ENCODE measurements at places on chromosomes 11 and 22.
A peak's percentile ranks its signal among the peaks of the same experiment; 100 is the strongest.

DNA sequence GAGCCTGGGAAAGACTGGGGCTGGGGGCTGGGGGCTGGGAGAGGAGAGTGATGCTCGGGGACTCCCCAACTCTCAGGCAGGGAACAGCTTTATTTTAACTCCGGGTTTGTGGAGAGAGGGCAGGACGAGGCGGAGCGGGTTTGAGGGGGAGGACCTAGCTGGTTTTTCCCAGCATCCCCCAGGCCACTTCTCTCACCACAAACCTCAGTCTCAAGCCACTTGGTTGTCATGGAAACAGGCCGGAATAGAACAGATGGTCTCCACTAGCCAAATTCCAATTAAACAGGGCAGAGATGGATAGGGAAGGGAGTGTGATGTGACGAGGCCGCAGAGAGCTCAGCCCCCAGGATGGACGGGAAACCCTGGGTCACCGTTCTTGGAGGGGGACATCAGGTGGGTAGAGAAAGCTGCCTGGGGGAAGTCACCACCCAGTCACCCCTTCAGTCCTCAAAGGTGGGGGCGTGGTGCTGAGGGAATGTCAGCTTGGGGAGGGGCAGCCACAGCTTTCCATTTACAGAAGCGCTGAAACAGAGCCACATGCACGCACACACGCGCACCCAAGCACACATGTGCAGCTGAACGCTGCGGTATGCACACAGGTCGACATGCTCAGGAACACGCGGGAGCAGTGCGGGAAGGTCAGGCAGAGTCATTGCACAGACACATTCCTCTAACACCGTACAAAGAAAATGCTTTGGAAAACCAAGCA, 19.2 kb downstream of the NECTIN1 start:
- peak; percentile 66 for DNase-seq

DNA sequence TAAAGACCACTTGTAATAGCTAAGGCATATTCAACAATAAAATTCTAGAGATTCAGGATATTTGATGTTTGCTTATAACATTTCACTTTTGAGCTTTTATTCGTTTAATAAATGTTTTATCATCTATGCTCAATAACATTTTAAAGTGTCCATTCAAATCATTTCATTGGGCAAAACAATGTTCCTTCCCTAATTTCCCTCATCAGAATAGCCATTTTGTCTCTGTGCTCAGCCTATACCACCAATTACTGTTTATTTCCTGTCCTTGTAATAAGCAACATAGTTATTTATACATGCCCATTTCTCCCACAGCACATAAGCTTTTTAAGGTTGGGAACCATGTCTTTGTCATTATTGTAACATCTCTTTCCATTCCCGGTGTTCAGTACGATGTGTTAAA, 1.3 kb upstream of the SC5D start:
- no peak for DNase-seq

- no peak for DNase-seq
Measured at GRCh38 chr11:116352881-116353280, 419.9 kb downstream of the BUD13 start.

- DNase-seq: no peak
Measured at GRCh38 chr11:102114032-102114431, 3.8 kb downstream of the YAP1 start.

GRCh38 chr11:117444711-117445658, 117.3 kb downstream of the CEP164 start:
- DNase-seq: peak; percentile 50

GRCh38 chr22:21837248-21837979, 30.0 kb downstream of the MAPK1 start:
- no peak for DNase-seq

- DNase-seq: no peak
Measured at GRCh38 chr11:473962-474785, 24.1 kb downstream of the PTDSS2 start.

GRCh38 chr22:20751185-20751851, 22.6 kb upstream of the SERPIND1 start:
- no peak for DNase-seq

- DNase-seq: no peak
Measured at GRCh38 chr11:125886997-125887372, 483 bp upstream of the HYLS1 start.

GRCh38 chr11:134349802-134350355, 18.1 kb downstream of the GLB1L2 start:
- no peak for DNase-seq

GRCh38 chr11:97794876-97795275, 1225.9 kb upstream of the CNTN5 start:
- no peak for DNase-seq

DNA sequence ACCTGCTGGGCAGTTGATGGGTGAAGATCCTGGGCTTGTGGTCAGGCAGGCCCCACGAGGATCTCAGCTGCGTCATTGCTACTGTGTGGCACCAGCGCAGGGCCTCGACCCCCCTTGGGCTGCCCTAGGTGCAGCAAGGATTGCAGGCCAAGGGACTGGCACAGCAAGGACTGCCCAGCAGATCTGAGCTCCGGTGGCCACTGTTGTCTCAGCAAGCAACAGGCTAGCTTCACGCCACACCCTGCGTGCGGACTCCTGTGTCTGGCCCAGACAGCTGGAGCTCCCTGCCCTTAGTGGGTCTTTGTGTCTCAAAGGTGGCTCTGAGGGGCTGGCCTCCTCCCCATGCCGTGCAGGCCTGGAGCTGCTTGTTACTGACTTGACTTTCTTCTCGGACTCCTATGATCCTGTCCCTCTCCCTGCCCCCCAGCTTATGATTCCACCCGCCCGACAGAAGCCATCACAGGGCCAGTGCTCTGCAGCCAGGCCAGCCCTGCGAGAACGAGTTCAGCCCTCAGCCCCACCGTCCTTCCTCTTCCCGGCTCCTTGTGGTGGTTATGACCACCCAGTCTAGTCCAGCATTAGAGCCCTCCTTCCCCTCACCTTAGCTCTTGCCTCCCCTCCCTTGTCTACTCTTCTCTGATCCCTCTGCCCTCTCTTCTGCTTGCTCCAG, 295.6 kb downstream of the TBC1D22A start:
- no peak for DNase-seq

- peak; percentile 37 for DNase-seq
Measured at GRCh38 chr11:2930704-2931419, 1.6 kb upstream of the PHLDA2 start.

GRCh38 chr22:43126501-43127165, 16.1 kb downstream of the BIK start:
- no peak for DNase-seq

- no peak for DNase-seq
Measured at GRCh38 chr11:26333906-26334305, 2.0 kb downstream of the ANO3 start.

DNA sequence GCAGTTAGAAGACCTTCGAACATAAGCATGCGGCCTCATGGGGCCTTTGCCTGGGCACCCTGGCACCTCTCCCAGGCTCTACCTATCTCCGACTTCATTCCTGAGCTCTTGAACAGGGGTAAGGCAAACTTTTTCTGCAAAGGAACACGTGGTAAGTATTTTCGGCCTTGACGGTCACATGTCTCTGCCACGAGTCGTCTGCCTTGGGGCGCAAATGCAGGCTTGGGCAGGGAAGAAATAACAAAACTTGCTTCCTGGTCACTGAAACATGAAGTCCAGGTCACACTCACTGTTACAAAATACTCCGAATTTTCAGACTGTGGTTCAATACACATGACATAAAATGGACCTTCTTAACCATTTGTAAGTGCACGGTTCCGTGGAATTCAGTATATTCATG, 3.4 kb upstream of the ASCL2 start:
- DNase-seq: no peak

GRCh38 chr11:77656362-77656761, 18.8 kb upstream of the CLNS1A start:
- DNase-seq: no peak

DNA sequence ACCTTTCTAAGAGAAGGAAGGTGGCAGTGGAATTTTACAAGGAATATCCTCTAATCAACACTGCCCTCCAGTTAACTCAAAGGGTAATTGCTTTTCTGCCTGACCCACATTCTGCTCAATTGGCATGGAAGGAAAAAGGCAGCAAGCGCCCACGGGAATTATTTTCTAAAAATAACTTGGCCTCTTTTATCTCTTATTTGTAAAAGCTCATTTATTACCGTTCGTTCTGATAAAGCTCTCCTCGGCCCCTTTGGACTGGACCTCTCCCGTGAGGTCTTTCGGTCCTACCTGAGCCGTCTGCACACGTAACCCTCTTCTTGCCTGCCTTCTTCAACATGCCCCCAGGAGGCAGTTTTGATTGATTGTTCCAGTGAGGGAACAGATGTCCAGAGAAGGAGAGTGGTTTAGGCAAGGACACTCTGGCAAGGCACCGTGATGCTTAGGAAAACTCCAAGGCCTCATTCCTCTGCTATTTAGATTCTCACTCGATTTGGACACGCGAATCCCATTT, 53.2 kb upstream of the CRTAM start:
- no peak for DNase-seq

- DNase-seq: no peak
Measured at GRCh38 chr11:128527046-128527445, 60.3 kb downstream of the ETS1 start.

GRCh38 chr22:37284805-37285355, 2.6 kb downstream of the CYTH4 start:
- DNase-seq: no peak

DNA sequence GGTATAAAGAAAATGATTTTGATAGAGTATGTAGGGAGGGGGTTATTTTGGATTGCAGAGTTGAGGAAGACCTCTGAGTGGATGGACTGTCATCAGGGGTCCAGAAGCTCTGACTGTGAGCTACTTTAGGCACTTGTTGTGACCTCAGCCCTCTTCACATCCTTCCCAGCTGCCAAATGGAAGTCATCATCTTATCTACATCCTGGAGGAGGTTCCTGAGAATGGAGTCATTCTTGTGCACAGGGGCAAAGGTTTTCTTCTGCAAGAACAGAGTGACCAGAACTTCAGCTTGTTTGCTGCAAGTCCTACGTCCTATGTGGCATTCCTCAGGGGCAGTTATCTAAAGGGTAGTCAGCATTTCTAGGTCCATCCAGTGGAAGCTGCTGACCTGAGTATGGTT, 393.8 kb downstream of the AASDHPPT start:
- DNase-seq: no peak

DNA sequence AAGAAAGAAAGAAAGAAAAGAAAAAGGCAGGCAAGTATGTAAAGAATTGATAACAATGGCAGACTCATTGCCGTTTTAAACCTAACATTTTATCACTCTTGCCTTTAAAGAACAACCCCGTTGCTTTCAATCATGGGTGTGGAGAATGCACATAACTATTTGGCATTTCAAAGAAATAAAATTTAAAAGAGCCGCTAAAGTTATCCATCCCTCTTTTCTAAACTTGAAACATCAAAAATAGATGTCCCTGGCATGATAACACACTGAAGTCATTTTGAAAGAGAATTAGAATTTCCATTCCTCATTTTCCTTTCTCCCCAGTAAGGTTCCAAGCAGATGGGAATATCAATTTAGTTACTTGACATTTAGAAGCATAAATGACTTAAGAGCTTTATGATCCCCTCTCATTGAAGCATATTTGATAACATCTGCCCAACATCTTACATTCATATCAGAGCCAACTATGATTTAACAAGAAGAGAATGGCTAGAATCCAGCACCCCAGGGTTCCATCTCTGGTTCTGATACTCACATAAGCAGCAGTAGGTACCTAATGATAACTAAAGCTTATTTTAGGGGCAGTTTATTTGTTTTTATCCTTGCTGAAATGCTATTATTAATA, 529.6 kb upstream of the LRRC4C start:
- no peak for DNase-seq

DNA sequence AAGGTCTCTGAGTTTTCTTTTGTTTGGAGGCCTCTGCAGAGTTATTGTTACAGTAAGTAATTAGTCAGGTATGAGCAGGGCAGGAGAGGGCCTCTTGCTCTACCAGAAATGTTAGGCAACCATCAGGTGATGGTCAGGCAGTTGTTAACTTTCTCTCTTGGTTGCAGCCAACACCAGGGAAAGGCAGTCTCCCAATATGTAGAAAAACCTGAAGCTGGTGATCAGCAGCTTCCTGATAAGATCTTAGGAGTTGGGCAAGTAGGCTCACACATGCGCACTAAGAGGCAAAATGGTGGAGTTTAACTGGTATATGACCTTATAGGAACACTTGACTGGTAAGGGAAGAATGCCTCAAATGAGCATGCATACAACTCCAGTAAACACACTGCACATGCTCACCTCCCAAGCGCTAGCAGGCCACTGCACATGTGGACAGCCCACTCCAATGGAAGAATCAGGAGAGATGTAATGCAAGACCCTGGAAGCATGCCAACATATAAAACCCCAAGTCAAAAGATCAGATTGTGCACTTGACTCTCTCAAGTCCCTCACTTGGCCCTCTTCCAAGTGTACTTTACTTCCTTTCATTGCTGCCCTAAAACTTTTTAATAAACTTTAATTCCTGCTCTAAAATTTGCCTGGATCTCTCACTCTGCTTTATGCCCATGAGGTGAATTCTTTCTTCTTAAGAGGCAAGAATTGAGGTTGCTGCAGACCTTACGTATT, 23.7 kb upstream of the SLC35F2 start:
- DNase-seq: peak; percentile 12

GRCh38 chr11:10856689-10857458, 979 bp downstream of the ZBED5 start:
- DNase-seq: peak; percentile 6

DNA sequence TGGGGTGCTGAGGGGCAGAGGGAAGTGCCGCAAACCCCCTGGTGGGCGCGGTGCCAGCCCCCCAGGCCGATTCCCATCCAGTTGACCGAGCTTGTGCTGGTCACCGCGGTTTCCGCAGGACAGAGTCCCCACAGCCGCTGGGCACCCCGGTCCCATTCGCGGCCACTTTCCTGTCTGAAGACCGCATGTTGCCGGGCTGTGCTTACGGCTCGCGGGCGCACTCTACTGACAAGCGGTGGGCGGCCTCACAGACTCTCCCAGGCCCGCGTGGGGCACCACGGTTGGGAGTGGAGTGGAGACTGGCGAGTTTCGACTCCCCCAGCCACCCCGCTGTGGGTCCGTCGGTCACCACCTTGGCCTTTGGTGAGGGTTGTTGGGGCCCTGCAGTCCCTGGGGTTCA, 648 bp upstream of the H19 start:
- DNase-seq: no peak

- peak; percentile 16 for DNase-seq
Measured at GRCh38 chr11:61752117-61752924, at the start of gene MYRF. Gene MYRF (plus strand): TSS chr11:61752636. CDS start chr11:61752745, 109 bp downstream.

- no peak for DNase-seq
Measured at GRCh38 chr11:71294846-71295600, 42.6 kb upstream of the SHANK2 start.

DNA sequence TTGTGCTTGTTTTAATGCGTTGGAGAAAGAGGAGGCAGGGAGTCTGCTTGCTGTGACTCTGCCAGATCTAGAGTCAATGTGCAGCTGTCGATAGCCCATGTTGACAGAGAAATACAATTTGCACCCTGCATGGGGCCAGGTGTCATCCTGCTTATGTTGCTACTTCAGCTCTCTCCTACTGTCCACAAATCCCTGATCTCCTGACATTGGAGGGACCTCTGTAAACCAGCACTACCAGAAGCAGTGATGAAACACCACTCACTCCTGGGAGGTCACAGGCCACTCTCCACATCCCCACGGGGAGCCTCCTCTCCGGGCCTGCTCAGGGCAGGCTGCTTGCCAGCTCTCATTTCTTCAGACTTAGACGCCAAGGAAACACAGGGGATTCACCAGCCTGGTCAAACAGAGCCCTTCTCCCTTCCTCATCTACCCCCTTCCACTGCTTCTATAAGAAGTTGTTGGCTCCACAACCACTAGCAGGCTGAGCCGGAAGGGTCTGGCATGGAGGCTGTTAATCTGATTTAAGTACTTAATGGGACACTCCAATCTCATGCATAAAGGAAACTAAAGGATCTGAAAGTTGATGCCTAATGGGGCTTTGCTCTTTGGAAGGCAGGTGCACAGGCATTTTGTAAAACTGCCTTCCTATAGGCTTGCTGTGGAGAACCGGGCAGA, 29.9 kb upstream of the CSNK2A3 start:
- DNase-seq: no peak

GRCh38 chr11:8766043-8766987, 83.7 kb downstream of the RPL27A start:
- DNase-seq: no peak

All from NCI-H1105 (cell line).